ENCODE measurements at places on chromosomes 5 and 9. TPM values are rescaled to one million over a fixed set of nuclear protein-coding genes. Genes with fewer than 3 reads are reported as not detected.

DNA sequence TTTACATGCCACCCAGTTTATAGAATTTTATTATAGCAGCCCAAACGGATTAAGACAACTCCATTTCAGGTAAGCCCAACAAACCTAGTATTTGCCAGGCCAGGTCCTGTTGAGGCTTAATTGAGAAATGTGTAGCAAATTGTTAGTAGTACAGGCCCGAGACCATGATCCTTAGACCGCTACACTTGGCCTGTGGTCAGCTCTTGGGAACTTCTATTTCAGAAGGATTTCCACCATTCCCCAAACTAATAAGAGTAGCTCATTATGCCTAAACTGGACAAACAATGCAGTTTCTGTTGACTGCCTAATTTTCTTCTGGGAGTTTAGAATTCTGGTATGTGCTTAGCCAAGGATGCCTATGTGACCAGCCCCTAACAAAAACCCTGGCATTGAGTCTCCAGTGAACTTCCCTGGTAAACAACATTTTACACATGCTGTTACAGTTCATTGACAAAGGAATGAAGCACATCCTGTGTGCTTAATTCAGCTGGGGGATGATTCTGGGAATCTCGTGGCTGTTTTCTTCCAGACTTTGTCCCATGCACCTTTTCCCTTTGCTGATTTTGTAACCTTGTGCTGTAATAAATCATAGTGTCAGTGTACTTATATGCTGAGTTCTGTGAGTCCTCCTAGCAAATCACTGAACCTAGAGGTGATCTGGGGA, 5.6 kb upstream of the GPX3 start:
- DNase-seq: no peak

PRDM9 gene
- polyA plus RNA-seq: not detected

DNA sequence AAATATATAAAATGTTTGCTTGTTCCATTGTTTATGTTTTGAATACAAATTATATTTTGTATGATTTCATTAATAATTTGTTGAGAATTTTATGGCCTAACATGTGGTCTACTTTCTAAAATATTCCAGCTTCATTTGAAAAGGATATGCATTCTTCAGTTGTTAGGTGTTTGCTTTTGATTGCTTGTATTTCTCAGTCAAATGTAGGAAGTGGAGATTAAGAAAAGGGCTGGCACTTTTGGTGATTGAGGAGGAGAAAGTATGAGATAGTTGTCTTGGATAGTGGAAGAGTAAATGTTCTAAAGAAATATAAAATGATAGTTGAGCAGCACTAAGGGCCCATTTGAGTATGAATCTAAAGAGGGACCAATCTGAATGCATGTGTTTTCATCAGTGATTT, 23.1 kb downstream of the JAK2 start:
- no peak for DNase-seq

PCDHGA4 gene
- polyA plus RNA-seq: 1.6 TPM

- no peak for DNase-seq
Measured at GRCh38 chr5:134446938-134447337, 35.3 kb upstream of the CDKN2AIPNL start.

DNA sequence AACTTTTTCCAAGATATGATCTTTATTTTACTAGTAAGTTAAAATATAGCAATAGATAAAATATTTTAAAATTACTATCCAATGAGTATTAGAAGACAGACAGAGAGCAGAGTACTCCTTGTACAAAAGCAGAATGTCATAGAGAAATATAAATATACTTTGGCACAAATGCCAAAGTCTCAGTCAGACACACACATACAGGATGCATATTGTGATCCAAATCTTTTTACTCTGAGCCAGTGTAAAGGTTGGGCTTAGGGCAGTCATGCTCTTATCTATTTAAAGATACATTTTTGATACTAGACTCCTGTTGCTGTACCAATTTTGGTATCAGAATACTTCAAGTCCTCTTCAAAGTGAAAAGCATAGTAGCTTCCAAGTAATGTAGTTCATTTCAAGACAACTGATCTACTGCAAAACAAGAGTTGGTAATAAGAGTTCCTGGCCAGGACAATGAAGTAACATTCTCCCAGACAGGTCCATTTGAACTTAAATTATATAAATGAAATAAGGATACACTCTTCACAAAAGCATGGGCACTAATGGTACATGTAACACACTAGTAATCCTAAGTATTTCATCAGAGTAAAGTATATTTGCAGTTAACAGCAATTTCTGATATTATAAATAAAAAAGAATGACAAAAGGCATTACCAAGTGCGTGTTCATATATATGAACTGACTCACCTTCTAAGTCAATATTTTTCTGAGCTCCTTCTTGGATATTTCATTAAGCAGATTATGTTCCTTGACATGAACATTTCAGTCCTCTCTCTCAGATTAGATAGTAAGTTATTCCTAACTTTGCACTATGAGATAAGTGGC, 10.5 kb downstream of the PFDN1 start:
- DNase-seq: no peak

DNA sequence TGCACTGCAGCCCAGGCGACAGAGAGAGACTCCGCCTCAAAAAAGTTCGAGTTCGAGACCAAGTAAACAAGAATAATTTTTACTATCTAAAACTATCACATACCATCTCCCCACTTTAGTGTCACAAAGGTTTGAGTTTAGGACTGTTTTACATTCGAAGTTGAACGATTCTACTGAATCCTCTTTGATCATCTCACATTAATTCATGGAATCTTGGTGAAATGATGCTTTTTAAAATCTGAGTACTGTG, 715 bp upstream of the RPS6 start:
- no peak for DNase-seq

SECISBP2 gene
- 43.1 TPM for polyA plus RNA-seq

DNA sequence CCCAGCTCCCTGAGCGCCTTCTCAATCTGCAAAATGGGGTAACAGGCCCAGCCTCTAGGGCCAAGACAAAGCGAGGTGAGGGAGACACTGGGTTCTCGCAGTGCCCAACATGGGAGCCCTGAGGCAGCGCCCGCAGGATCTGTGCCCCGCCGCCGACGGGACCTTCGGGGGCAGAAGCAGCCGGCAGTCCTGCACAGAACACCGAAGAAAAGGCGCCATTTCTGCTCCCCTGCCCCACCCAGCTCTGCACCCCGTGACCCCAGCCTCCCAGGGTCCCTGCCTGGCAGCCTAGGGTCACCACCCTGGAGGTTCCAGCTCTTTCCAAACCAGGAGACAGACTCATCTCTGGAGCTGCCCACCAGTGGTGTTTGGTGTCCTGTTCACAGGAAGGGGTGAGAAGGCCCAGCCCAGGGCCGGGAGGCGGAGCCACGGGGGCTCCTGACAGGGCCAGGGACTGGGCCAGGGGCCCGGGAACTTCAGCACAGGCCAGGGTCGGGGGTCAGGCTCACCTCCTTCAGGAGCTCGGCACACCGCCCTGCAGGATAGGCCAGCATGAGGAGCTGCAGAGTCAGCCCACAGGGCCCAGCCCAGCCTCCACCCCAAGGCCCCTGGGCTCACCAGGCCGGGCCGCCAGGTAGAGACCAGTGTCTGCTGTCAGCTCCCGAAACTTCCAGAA, 3.3 kb downstream of the LCN8 start:
- DNase-seq: no peak

KCNN2 gene
- polyA plus RNA-seq: 9.6 TPM

- no peak for DNase-seq
Measured at GRCh38 chr9:121861501-121862180, 210.2 kb downstream of the DAB2IP start.

DNA sequence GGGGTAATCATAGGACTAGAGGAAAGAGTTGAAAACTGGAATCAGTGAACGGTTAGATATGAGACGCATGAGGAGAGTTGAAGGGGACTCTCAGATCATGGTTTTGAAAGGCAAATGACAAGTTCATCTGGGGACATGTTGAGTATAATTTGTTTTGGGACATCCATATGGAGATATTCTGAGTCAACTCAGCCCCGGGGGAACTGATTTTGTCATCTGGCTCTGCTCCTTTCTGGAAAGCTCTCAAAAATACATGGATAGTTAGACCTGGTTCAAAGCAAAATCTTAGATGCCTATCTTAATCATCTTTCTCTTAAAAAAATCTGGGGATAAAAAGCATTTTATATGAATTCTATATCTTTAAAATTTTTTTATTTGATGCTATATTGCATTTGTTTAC, 161.2 kb downstream of the SNX18 start:
- DNase-seq: no peak

DNA sequence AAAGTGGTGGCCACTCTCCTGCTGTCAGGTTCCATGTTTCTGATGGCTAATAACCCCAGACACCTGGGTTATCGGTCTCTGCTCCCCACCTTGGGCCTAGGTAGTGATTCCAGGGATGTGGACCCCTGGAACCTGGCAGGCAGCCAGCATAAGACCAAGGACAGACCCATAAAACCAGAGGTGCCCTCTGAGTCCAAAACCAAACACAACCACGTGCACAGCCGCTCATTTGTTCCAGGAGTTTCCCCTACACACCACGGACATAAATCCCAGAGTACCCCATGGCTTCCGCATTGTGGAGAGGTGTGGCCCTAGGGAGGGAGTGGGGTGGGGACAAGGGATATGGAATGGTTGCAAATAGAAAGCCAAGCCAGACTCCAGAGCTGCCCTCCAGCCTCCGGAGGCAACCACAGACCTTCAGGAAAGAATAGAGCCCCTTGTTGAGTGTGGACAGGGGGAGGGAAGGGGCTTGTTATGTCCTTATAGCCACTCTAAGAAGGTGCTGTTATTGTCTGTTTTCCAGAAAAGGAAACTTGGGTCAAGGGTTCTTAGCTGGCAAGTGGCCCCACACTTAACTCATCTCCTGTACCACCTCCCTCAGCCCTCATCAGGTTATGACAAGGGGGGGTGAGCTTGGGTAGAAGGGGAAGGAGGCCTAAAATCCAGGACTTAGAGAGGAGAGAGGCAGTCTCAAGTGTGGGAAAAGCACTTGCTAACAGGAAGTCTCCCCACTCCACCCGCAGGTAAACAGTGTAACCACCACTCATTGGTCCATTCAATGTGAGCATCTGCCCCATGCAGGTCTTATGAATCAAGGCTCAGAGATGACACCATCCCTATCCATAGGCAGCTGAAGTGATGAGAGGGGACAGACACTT, 23.6 kb upstream of the CYSTM1 start:
- no peak for DNase-seq

FBLL1 gene
- 2.4 TPM for polyA plus RNA-seq

DNA sequence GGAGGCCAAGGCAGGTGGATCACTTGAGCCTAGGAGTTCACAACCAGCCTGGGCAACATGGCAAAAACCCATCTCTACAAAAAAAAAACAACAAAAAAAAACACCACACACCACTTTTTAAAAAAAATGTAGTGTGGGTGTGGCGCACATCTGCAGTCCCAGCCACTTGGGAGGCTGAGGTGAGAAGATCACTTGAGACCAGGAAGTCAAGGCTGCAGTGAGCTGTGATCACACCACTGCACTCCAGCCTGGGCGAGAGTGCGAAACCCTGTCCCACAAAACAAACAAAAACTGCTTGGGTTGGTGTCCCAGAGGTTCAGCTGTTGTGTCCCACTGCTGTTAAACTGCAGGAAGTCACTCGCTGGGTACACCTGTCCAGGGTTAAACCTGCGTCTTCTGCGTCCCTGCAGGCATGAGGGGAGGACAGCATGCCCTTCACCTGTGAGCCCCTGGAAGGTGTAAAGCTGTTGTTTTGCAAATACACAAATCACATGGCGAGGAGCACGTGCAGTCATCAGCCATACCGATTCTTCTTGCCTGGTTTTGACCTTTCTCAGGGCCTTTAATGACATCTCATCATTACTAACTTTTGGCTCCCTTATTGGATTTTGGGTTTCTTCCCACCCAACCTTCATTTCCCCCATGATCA, 29.3 kb upstream of the CLPTM1L start:
- DNase-seq: no peak

DNA sequence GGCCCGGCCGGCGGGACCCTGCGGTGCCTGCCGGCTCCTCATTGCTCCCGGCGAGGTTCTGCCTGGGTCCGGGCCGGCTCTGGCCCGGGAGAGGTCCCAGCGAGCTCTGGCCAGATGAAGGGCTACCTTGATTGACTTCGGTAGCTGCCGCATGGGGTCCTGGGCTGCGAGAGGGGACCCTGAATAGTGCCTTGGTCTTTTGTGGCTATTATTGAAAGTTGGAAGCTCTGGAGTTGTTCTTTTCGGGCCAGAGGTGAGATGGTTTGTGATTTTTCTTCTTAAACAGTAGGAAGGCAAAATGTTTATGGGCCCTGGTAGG, 635 bp downstream of the NAA35 start:
- no peak for DNase-seq

FAM151B gene
- 5.2 TPM for polyA plus RNA-seq

DNA sequence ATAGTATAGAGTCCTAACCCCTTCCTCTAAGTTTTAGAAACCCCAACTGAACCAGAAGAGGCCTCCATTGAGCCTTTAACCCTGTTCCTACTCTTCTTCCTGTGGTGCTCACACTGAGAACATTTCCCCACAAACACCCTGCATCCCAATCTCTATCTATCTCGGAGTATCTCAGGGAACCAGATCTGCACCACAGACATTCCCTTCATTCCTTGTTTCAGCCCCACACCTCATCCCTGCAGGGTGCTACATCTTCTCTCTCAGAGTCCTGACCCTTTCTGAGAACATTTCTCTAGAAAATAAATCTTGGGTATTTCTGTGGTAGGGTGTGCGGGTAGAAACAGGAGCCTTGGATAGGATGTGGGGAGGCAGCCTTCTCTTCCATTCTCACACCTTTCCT, 507.8 kb downstream of the PDE4D start:
- no peak for DNase-seq

GRCh38 chr5:54774281-54775170, 210.9 kb downstream of the ESM1 start:
- peak; percentile 82 for DNase-seq

DNA sequence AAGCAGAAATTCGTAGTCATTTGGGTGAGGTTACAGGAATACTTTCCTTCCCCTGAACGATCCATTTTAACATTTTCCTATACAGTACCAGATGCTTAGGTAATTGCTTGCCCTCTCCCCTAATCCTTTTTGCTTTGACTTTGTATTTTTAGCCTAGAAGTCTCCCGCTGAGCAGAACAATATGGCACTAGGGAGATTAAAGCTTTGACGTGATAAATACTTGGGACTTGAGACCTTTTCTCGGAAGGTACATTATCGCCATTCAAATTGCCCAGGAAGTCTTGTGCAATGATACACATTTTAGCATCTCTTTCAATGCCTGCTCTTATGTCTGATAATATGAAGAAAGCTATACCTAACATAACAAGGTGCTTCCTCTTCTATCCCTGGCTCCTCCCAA, 22.9 kb upstream of the SPATA31C2 start:
- no peak for DNase-seq

GRCh38 chr9:107390778-107391177, 98.8 kb downstream of the KLF4 start:
- peak; percentile 52 for DNase-seq
